Stimulated activated CD8-positive, alpha-beta memory T cell treated with anti-CD3 and anti-CD28 coated beads, Interleukin-4, amount 100 ng/mL, for 1 hour (primary cell): ENCODE measurements at places on chromosomes 13 and 19.

GRCh38 chr13:97256343-97256783, 34.2 kb downstream of the MBNL2 start:
- DNase-seq = no peak

- no peak for DNase-seq
These were observed 12.2 kb upstream of the TLE2 start for GRCh38 chr19:3041327-3041726.

GRCh38 chr13:87810391-87810801, 139.2 kb downstream of the SLITRK5 start:
- DNase-seq = no peak

GRCh38 chr19:46081928-46082727, 41.3 kb upstream of the IGFL4 start:
- DNase-seq = no peak

DNA sequence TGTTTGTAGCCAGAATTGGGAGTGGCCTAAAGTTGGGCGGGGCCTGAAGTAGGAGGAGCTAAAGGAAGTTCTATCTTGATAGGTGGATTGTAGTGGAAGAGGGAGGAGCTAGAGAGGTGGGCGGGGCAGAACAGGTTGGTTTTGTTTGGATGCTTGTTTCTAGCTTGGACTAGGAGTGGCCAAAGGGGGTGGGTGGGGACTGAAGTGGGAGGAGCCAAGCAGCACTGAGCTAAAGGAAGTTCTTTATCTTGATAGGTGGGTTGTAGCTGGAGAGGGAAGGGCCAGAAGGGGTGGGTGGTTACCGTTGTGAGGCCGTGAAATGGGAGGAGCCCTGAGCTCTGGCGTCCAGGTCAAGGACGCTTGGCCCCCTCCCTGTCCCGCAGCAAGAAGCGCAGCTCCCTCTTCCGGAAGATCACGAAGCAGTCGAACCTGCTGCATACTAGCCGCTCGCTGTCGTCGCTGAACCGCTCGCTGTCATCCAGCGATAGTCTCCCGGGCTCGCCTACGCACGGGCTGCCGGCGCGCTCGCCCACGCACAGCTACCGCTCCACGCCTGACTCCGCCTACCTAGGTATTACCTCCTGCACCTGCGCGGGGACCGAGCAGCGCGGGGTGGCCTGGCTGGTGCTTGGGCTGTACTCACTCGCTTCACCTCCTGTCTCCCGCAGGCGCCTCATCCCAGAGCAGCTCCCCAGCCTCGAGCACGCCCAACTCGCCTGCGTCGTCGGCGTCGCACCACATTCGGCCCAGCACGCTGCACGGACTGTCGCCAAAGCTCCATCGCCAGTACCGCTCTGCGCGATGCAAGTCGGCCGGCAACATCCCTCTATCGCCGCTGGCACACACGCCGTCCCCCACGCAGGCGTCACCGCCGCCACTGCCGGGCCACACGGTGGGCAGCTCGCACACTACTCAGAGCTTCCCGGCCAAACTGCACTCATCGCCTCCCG, 8.0 kb downstream of the DNASE2 start:
- no peak for DNase-seq

DNA sequence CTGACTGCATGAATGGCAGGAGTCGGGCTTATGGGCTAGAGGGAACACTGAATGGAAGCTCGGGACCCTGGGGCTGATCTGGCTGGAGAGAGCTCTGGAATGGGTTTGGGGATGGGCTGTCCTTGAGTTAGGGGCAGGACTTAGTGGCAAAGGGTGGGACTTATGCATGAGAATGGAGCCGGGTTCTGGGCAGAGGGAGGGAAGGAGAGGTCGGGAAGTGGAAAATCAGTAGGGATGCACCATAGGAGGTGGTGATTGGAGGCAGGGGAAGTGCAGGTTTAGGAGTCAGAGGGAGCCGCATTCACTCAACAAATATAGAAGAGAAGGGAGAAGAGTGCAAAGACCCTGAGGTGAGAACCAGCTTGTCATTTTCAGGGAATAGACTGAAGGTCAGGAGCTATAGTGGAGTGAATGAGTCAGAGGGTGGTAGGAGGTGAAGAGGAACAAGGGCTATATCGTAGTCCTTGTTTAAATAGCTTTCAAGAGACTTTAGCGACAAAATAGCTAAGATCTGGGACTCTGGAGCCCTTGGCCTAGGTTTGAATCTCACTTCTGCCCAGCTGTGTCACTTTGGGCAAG, 748 bp downstream of the RAB4B start:
- DNase-seq = no peak

GRCh38 chr19:48302600-48302959, 22.8 kb upstream of the EMP3 start:
- DNase-seq = no peak

- no peak for DNase-seq
These were observed 53.2 kb downstream of the GPR12 start for GRCh38 chr13:26707122-26708006.

DNA sequence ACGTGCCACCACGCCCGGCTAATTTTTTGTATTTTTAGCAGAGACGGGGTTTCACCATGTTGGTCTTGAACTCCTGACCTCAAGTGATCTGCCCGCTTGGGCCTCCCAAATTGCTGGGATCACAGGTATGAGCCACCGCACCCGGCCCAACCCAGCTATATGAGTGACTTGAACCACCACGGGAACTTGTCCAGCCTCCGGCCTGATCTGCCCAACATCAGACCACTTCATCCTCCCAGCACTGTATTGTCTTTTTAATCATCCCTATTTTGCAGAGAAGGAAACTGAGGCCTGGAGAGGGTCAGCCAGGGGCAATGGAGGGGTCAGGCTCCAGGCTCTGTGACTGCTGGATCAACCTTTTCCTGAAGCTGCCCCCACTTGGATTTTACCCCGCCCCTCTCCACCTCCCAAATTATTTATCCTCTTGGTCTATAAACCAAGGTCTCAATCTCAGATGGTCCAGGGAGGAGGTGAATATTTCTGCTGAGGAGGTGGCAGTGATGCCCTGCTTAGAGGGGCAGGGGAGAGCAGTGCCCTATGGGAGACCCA, 893 bp upstream of the PLIN3 start:
- no peak for DNase-seq

DNA sequence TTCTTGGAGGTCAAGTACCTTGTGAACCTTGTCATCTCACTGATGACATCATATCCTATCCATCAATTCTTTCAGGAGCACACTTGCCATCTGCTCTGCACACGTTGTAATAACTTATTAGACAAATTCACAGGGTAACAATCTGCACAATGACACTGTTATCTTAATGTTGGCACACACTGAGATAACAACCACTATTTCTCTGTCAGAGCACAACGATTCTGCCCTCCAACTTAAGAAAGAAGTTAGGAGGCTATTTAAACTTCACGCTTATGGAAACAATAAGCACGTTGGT, 351.3 kb downstream of the DACH1 start:
- DNase-seq = no peak

GRCh38 chr19:6126335-6126974, 9.0 kb upstream of the ACSBG2 start:
- no peak for DNase-seq

- DNase-seq = no peak
These were observed 93.0 kb downstream of the ITGBL1 start for GRCh38 chr13:101545521-101545920.

DNA sequence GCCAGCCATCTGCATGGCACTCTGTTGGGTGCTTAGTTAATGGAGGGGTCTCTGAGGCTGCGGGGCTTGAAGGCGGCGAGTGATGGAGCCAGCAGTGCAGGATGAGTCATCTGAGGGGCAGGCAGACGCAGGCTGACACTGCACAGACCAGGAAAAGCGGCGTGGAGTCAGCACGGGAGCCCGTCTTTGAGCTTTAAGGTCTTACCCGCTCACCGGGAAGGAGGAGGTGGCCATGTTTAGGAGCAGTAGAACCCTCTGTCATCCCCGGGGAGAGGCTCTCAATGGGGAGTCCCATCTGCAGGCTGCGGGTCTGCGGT, 13.1 kb downstream of the NAXD start:
- no peak for DNase-seq

DNA sequence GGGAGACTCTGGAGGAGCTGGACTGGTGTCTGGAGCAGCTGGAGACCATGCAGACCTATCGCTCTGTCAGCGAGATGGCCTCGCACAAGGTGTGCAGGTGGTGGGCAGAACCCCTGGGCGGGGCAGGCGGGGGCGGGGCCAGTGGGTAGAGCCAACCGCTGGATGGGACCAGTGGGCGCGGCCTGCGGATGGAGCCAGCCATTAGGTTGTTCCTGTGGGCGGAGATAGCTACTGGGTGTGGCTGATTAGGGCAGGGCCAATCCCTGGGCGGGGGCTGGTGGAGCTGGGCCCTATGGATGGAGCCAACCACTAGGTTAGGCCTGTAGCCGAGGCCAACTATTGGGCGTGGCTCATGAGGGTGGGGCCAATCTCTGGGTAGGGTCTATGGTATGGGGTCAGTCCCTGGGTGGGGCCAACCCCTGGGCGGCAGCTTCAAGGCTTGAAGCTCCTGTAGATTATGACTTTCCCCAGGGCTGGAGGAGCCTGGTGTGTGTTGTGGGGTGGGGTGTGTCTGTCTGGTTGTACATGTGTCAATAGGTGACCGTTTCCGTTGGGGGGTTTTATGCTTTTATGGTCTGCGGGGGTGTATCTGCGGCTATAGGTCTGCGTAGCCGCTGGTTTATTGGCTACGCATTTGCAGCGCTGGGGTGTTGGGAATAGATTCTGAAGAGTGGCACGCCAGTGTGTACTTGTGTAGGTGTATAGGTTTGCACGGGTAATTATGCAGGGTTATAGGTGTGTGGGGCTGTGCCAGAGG, 30.7 kb downstream of the PDE4A start:
- DNase-seq = no peak

- DNase-seq = no peak
These were observed 4.4 kb downstream of the FFAR1 start for GRCh38 chr19:35352177-35352447.

DNA sequence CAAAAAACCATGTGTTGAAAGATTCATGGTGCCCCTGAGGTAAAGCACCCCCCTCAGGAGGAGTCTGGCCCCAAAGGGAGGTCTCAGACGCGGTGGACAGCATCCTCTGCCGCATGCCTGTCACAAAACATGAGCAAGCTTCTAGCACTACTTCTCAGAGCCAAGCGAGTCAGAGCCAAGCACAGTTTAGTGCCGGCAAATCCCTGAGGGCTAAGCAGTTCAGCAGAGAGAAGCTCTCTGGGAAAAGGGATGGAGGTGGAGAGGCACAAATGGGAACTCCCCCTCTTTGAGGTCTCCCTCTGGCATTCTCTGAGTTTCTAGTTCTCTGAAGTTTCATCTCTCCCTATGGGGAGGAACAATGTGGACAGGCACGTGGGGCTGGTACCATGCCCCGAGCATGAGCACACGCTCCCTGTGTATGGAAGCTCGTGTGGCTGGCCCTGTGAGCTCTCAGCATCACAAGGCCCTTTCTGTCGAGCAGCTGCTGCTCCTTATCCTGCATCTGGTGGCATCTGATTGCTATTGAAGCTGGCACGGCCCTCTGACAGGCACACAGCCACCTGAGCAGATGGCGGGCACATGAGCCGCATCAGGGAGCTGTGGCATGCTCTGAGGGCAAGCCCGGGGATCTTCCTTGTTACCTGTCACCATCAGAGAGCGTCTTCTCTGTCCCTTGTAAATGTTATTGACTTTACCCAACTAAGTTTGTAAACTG, 325.1 kb downstream of the SLC7A1 start:
- no peak for DNase-seq

DNA sequence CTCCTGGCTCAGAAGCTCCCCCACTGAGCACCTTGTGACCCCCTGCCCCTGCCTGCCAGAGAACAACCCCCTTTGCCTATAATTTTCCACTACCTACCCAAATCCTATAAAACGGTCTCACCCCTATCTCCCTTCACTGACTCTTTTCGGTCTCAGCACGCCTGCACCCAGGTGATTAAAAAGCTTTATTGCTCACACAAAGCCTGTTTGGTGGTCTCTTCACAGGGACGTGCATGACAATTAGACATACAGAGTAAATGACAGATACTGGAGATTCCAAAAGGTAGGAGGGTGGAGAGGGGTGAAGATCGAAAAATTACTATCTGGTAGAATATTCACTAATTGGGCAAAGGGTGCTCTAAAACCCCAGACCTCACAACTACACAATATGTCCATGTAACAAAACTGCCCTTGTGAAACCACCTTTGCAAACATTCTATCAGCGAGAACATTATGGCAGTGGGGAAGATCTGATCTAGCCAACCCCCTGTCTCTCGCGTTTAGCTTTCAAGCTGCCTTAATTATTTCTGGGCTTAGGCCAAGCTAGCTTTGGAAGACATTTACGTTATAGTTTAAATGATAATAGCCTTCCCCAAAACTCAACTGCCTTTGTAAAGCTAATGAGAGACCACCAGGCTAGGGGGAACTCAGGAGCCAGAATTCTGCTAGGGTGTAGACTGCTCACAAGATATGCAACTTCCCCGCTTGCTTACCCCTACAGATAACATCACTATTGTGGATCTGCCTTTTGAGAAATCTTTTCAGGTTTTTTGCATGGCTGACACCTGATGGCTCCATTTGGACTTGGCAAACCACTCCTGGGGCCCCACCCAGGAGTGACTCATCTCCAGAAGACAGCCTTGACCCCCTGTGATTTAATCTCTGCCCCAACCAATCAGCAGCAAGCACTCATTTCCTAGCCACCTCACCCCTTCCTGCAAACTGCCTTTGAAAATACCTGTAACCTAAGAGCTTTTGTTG, 1534.0 kb upstream of the SPRY2 start:
- no peak for DNase-seq

GRCh38 chr13:50243931-50244330, 228.7 kb downstream of the KCNRG start:
- no peak for DNase-seq

DNA sequence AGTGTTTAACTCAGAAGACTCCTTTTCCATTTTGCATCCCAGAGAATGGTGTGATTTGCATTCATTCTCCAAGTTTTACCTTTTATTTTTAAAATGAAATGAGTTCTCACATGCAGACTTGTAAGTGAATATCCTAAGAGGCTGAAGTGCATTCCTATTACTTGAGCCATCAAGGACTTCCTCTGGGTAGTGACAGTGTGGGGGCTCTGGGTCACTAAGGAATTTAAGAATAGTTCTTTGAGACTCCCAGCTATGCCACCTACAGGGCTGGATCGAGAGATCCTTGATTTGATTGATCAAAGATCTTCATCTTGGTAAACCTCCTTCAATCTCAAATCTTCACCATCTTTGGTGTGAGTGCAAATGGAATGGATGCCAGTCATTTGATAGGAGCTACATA, 36.3 kb upstream of the SLC10A2 start:
- no peak for DNase-seq

DNA sequence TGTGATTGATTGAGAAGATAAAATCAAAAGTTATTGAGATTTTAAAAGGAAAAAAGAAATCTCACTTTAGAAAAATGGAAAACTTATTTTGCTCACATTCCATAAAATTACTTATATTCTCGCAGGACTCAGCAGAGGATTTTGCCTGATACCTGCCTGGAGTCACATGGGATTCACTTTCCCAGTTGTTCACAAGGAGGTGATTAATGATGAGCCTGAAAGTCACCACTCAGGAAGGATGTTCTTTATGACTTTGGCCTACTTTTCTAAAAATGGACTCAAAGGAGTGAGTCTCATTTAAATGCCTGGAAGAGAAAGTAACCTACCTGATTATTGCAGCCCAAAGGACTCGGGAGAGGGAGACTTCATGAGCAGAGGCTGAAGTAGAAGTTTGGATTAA, 34.5 kb upstream of the FAM216B start:
- no peak for DNase-seq

- no peak for DNase-seq
These were observed 178.8 kb upstream of the TMTC4 start for GRCh38 chr13:100853434-100853833.
